Cerebellum (tissue), 4 donors: ENCODE measurements at places on chromosomes 4 and X.

DNA sequence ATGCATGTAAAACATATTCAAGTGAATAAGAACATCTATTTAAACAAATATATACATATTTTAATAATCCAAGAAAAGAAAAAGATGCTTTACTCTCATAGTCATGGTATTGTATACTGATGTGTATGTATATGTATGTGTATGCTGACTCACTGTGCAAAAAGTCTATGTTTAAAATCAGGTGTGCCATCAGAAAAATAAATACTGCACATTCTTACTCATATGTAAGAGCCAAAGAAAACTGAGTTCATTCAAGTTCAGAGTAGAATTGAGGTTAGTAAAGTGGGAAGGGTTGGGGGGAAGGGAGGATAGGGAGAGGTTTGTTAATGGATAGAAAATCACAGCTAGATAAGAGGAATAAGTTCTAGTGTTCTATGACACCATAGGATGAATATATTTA is 403.9 kb upstream of the SMIM31 start:
- DNase-seq = no peak

- no peak for DNase-seq
Observed at GRCh38 chrX:121782544-121782943, 735.1 kb downstream of the GLUD2 start.

GRCh38 chr4:3862640-3863420 is 96.6 kb downstream of the ADRA2C start:
- no peak for DNase-seq

DNA sequence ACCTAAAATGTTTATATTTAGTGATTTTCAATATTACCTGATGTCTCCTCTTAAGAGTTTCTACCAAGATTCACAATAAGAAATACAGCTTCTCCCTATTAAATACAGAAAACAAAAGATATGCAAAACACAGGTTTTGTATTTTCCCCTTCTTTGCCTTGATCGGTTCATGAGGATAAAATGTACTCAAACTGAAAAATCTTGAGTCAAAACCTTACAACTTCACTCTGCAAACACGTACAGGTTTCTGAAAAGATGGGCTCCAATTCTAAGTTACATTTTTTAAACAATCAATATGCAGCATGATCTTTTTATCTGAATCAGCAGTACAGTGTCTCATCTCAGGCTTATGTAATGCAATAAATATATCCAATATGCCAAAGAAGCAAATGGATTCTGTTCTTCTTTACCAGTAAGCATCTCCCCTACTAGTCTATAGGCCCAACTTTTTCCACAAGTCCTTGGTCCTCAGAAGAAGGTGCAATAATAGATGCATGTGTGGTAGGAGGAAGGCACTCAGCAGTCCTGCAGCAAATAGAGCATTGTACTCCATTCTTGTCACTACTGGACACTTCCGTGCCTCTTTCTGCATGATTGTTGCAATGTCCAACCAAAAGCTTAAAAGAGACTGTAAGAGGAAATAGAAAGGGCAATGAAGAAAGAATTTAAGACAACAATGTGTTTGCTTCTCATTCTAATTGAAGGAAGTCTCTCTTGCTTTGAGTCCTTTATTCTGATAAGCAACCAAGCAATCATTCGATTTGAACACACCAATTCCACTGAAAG is 3.2 kb downstream of the MAPK10 start:
- no peak for DNase-seq

DNA sequence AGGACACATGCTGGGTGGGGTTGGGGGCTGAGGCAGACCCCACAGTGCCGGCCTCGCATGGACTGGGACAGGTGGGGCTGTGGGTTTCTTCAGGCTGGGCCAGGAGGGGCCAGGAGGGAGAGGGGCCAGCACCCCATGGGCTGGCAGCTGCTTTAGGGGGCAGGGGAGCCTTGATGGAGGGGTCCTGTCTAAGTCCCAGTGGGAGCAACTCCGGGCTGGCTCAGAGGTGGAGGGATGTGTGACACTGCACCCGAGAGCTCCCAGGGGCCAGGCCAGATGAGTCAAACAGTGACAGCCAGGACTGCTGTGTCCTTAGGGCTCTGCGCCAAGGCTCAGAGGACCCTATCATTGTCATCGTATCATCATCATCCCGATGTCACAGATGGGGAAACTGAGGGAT is 4.4 kb upstream of the ABLIM2 start:
- no peak for DNase-seq

- DNase-seq = no peak
Observed at GRCh38 chr4:136741468-136741867, 790.8 kb downstream of the PCDH18 start.

GRCh38 chr4:8079031-8079885 is 79.4 kb downstream of the ABLIM2 start:
- no peak for DNase-seq

- no peak for DNase-seq
Observed at GRCh38 chr4:1991087-1991486, 17.7 kb downstream of the NELFA start.

DNA sequence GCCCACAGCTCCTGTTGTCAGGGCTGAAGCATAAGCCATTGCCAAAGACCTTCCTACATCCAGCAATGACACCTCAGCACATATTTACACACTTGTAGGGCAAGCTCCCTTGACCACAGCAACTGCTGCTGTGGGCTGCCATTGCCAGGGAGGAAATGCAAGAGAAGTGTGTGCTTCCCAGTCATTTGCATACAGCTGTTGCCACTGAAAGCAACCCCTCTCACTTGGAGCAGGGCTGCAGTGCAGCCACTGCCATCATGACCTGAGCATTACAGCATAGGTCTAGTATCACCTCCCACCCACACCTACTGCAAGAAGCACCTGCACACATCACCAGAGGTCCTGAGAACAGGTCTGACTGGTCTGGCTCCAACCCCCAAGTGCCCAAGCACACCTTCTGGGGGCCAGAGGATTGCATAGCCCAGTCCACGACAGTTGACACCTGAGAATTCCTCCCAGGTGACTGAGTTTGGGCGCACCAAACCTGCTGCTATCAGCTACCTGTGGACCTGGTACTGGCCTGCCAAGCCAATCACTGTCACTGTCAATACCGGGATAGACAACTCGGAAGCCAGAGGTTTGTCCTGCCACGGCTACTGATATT is 636.5 kb upstream of the SLIT2 start:
- no peak for DNase-seq
